ENCODE measurements at places on chromosomes 5 and 9.

DNA sequence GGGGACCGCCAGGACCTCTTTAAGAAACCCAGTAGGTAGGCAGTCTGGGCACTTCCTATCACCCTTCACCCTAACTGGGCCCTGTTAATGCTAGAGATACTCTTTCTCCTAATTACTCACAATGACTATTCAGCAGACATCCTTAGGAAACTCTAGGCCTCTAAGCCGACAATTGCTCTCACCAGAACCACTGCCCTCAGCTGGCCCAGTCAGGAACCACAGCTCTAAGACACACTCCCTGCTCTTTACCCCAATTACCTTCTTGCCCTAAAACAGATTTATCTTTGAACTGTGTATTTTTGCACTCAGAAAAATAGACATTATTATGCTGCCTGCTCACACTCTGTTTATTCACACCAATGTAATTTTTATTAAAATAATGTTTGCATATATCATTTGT is 432.6 kb upstream of the SLC30A5 start:
- peak; percentile 21 for DNase-seq

DNA sequence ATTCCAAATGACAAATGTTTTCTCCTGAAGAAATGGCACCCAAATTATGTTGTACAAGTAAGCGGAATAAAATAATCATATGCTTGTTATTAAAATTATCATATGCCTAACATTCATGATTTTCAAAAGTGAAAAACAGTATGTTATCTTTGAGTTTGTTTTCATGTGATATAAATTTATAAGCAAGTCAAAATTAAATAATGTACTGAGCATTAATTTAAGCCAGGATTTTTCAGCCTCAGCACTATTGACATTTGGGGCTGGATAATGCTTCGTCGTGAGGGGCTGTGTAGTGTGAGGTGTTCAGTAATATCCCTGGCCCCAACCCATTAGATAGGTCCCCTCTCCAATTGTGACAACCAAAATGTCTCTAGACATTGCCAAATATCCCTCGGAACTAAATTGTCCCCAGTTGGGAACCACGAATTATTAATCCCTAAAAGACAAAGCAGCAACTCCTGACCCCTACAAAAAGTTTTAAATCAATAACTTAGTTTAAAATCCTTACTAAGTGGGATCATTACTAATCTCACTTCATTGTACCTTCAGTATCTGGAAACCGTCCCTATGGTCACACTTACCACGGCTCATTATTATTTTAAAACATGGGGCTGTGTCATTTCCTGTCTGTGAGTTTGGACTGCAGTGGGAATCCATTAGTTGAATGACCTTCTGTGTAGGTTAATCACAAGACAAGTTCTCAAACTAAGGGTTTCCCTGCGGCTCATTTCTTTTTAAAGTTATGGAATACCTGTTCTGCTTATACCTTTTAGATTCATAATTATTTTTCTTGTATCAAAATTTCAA is 1.3 kb upstream of the NNT start:
- DNase-seq: no peak

DNA sequence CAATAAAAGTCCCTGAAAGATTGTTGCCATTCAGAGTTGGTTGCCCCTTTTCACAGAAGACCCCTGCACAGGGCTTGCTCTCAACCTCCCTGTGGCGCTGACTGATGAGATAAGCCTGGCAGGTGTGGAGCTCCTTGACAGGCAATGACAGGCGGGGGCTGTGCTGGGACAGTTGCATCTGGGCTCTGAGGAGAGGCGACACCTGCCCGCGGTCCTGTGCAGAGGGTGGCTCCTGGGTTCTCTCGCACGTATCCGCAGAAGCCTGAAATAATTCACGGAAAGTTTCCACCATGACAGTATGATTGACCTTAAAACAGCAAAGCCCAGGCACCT is 19.8 kb upstream of the EXOC3 start:
- DNase-seq: no peak

- DNase-seq: no peak
These were observed 5.9 kb downstream of the TRIO start for GRCh38 chr5:14148890-14149671.

DNA sequence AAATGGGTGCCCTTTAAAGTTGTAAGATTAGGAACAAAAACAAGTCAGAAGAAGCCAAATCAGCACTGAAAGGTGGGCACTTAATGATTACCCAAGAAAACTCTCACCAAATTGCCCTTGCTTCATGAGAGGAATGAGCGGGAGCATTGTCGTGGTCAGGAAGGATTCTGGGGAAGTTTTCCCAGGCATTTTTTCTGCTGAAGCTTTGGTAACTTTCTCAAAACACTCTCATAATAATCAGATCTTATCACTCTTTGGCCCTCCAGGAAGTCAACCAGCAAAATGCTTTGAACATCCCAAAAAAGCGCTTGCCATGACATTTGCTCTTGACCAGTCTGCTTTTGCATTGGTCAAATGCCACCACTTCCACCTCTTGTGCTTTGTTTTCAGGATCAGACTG is 10.4 kb upstream of the PCDHGC3 start:
- no peak for DNase-seq

- DNase-seq: no peak
These were observed 820.8 kb upstream of the EDIL3 start for GRCh38 chr5:85205430-85205829.

Data from SW 1271 (cell line).